ENCODE measurements at places on chromosomes 16 and 17.

GRCh38 chr16:71568551-71568950 lies 8.3 kb downstream of the TAT start:
- no peak for DNase-seq

DNA sequence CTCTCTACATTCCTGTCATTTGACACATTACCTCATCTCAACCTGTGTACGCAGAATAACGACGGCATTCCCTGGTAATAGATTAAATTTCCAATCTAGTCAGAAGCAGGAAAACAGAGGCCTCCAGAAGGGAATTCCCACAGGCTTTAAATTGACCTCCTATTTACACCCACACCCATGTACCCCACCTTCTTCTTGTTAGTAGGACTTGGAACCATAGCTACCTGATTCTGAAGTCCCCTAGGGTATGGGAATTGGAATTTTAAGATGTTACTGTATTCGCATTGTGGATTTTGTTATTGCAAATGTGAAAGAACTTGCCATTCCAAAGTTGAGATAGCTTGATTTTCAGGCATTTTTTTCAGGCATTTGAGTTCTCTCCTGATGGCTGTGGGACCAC lies 377.5 kb upstream of the DYNLRB2 start:
- no peak for DNase-seq

GRCh38 chr17:30520436-30520835 lies 43.2 kb downstream of the GOSR1 start:
- no peak for DNase-seq

GRCh38 chr17:36001862-36002603 lies 680 bp upstream of the CCL15 start:
- DNase-seq = no peak

- DNase-seq = no peak
Observed at GRCh38 chr16:2532494-2533141, 1.4 kb upstream of the CEMP1 start.

DNA sequence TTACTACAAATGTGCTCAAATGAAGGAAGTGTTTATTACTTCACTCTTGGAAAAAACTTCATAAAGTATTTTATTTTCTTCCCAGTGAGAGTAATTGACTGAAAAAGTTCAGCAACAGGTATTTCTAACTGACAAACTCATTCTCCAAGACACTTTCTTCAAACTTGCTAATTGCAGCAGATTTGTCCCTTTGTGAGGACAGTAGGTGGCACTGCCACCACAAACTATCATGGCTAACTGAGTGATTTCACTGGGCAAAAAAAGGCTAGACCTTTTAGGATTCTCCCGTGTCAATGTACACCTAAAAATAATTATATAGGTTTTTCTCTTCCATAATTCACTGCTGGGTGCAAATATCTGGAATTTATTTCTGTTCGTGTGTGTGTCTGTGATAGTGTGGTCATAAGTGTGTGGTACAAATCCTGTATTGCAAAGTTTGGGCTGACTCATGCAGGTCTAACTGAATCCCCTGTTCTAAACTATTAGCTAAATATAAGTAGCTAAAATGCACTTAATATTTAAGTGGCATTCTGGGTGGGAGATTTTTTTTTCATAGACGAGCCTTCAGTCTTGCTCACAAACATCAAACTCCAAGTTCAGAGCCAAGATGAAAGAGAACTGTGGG lies 3.9 kb downstream of the HS3ST3A1 start:
- peak; percentile 12 for DNase-seq

- DNase-seq = no peak
Observed at GRCh38 chr17:28097901-28098300, 55.4 kb downstream of the NLK start.

DNA sequence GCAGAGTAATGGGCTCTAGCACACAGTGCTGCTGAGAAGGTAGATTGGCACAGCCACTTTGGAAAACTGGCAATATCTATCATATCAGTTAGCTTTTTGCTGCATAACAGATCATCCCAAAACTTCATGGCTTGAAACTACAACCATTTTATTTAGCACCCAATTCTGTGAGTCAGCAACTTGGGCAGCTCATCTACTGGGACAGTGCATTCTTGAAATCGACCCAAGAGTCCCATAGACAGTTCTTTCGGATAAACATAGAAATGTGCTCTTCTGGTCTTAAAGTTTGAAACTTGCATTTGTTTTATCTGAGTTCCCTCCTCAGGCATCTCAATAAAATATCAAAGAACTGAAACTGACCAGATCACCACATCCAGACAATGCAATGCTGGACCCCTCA lies 76.7 kb downstream of the CEP112 start:
- DNase-seq = no peak

DNA sequence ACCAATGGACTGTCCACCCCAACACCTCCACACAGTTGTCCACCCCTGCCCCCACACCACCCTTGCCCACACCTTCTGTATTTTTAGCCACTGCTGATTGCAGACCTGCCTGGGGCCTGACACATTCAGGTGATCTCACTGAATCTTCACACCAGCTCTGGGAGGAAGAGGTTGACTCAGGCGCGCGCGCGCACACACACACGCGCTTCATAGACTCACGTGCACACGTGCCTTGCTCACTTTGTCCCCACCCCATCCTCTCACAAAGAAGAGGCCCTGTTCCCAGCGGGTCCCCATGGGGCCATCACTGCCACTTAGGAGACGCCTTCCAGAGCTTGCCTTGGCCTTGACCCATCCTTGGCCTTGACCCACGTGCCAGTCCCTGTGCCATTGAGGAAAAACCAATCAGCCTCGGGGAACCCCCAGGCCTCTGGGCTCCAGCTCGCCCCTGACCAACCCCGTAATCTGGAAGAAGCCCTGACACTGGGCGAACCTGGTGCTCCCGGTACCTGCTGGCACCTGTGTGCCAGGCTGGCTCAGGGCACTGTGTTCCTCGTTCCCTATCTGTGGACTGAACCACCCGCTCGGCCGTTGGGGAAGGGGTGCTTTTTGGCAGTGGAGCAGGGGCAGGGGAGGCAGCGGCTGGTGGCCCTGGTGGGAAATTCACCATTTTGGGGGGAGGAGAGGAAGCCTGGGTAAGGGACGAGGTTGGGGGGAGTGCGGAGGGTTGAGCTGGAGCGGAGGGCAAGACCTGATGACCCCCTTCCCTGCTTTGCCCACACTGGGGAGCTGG lies 3.2 kb downstream of the NLGN2 start:
- DNase-seq = no peak

GRCh38 chr16:66758086-66758485 lies 6.7 kb upstream of the DYNC1LI2 start:
- no peak for DNase-seq

- no peak for DNase-seq
Observed at GRCh38 chr17:12522336-12522735, 143.4 kb upstream of the MYOCD start.

DNA sequence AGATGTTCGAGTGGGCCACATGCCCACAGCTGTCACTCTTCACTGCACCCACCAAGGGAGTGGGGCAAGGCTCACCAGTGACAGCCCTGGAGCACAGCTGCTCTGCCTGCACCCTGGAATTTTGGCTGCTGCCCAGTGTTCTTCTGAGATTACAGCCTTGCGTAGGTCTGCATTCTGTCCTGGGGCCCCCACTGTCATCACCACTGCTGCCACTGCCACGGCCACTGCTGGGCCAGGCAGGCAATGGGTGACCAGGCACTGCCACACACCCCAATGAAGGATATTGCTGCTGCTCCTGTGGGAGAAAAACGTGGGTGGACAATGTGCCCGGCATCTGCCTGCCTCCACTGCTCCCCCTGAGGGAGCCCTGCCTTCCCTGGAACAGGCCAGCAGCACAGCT lies 1717.0 kb downstream of the TP53TG3F start:
- DNase-seq = no peak

DNA sequence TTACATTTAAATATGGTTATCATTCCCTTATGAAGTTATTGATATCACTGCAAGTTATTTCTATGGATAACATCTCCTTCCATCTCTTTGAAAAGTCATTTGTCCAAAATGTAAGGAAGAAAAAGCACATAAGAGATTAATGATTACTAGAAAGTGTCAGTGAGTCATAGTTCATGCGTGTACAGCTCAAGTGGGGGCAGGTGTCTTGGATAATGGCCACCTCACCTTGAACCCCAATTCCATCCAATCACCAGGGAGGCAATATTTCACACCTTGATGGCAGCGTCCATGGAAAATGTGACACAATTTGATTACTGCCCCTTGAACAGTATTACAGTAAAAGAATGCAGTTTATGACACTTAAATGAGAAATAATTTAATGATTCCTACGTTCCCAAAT lies 358.3 kb upstream of the SOX9 start:
- no peak for DNase-seq
